ENCODE measurements at places on chromosomes 6 and 20.

DNA sequence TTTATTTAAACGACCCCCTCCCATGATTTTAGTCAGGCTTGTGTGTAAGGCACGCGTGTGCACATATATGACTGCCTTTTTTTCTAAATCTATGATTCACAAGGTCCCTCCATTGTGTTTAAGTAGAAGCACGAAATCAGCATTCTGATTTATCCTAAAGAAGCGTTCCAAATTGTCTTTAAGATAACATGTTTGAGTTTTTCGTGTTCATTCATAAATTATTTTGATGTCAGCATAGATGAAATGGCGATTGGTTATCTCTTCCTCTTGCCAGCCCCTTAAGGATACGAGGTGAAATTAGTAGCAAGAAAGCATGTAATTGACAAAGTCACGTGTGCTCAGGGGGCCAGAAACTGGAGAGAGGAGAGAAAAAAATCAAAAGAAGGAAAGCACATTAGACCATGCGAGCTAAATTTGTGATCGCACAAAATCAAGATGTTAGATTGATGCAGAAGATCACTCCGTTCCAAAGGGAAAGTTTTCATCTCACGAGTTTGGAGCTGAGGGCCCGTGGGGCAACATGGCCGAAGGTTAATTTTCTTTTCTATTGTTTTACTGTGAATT lies at the start of gene LIN28B:
LIN28B (plus strand) TSS at position 377 of the 564 bp plus-strand sequence; CDS start at position 521, 144 bp downstream.
- DNase-seq = no peak

DNA sequence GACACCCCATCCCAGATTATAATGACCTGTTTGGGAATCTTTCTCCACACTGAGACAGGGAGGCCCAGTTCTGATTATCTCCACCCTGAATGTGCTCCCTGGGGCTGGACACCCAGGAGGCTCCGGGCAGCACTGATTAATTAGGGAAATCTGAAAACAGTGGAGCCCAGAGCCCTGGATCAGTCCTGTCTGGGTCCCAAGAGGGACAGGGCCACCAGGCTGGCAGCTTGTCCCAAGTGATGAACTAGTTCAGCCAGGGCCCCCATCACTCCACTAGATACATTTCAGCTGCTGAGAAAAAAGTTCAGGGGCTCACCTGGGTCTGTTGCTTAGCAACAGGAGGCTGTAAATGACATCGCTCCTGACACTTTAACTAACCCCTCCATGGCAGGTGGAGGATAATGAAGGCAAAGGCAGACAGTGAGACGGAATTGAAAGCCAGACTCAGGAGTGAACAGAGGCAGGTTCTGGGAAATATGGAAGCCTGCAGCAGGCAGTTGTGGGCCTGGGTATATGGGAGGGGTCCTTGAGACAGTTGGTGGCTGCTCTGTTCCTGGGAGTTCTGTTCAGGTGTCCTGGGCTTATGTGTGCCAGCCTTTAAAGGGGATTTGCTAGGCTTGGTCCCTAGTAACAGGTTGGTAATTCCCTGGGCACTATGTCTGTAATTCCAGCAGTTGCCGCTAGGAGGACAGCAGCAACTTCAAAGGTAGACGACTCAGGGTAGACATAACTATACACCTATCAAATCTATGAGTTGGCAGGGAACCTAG lies 78.3 kb upstream of the CTNNBL1 start:
- peak; percentile 82 for DNase-seq

DNA sequence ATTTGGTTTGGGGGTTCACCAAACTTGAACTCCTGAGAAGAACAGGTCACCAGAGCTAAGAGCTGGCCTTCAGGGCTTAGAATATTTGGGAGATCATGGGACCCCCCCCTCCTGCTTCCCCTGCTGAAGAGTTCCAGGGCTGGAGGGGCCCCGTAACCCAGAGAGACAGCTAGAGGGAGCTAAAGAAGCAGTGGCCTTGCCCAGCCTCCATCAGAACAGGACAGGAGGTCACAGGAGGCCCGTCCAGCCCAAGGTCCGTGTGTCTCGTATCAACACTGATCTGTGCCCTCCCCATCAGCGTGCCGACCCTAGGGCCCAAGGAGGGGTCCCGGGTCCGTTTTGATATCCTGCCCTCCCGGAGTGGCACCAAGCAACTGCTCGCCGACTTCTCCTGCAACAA lies 40.6 kb upstream of the TGM6 start:
- no peak for DNase-seq

DNA sequence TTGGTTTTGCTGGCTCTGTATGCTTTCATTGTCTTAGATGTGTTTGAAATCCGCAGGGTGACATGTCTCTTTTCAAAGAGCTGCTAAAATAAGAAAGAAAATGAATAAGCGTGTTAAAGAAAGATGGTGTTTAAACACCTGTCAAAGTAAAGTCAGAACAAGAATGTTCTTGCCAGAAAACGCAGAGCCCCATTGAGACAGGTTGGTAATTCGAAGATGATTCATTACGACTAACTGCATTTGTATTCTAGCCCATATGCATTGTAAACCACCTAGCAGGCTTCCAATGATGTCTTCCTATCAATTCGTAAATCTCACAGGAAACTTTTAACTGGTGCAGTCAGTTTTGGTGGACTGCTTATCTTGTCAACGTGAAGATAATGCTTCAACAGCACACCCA lies 16.8 kb downstream of the PHACTR2 start:
- no peak for DNase-seq

- DNase-seq = no peak
These were observed 31.6 kb upstream of the LAMA4 start for GRCh38 chr6:112286010-112286409.

DNA sequence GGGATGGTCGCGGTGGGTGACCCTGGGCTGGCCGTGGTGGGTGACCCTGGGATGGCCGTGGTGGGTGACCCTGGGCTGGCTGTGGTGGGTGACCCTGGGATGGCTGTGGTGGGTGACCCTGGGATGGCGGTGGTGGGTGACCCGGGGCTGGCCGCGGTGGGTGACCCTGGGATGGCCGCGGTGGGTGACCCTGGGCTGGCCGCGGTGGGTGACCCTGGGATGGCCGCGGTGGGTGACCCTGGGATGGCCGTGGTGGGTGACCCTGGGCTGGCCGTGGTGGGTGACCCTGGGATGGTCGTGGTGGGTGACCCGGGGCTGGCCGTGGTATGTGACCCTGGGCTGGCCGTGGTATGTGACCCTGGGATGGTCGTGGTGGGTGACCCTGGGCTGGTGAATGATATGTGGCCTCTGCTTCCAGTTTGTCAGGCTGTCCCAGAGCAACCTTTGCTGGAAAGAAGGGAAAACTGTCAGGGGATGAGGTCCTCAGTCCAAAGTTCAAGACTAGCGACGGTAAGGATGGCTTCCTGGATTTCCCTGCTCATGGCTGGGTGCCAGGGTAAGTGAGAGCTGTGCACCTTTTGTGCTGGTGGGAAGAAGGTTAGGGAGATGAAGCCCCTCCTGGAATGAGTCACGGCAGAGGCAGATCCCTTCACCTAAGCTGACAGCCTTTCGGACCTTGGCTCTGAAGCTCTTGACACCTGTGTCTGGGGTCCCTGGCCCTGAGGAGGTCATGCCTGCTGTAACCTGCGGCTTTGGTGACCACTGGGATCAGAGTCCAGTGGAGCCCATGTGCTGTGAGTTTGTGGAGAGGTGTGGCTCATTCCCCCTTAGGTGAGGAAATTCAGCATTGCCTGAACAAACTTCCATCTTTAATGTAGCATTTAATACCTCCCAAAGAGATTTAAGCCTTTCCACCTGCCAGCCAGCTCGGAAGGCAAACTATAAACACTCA lies 19.1 kb upstream of the PCMTD2 start:
- DNase-seq = no peak

GRCh38 chr6:16316741-16317251 lies 78.4 kb downstream of the GMPR start:
- peak; percentile 81 for DNase-seq

- no peak for DNase-seq
These were observed 482.4 kb upstream of the MMS22L start for GRCh38 chr6:97765461-97765860.

DNA sequence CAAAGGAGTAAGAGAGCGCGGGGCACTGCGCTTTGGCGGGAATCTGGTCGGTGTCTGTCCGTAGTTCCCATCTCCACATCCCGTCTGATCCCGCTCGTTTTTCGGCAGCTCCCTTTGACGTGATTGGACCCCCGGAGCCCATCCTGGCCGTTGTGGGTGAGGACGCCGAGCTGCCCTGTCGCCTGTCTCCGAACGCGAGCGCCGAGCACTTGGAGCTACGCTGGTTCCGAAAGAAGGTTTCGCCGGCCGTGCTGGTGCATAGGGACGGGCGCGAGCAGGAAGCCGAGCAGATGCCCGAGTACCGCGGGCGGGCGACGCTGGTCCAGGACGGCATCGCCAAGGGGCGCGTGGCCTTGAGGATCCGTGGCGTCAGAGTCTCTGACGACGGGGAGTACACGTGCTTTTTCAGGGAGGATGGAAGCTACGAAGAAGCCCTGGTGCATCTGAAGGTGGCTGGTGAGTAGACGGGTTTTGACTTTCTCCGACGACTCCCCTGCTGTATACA lies 1.4 kb downstream of the BTN1A1 start:
- no peak for DNase-seq

DNA sequence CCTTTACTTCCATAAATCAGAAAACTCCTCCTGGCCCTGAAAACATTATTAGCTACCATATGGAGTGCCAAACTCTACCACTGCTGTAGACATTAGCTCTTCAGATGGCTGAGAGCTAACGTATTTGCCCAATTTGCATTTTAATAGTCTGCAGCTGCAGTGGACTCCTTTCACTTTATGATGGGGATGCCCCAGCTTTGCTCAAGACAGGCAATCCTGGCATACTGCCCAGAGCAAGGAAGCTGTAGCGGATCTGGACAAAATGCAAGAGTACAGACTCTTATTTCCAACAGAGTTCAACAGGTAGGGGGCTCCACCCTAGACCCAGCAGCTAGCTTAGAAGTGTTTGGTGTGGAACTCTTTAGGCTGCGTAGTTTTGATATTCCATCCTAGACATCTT lies 246.7 kb downstream of the FOXC1 start:
- peak; percentile 47 for DNase-seq

DNA sequence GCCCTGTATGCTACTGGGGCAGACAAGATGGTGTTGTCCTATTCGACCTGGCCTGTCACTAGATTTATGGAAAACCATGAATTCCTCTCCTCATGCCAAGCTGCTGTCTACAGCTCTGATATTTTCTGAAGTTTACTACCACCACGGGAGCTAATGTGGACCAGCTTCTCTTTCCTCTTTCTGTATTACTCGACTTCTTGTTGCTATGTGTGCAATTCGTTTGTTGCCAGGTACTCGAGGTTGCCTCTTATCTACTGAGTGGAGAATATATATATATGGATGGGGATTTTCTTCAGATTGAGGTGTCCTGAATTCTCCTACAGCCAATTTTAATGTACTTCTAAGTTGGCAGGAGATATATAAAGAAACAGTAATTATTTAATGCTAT lies 34.7 kb downstream of the MAN1A1 start:
- DNase-seq = no peak

DNA sequence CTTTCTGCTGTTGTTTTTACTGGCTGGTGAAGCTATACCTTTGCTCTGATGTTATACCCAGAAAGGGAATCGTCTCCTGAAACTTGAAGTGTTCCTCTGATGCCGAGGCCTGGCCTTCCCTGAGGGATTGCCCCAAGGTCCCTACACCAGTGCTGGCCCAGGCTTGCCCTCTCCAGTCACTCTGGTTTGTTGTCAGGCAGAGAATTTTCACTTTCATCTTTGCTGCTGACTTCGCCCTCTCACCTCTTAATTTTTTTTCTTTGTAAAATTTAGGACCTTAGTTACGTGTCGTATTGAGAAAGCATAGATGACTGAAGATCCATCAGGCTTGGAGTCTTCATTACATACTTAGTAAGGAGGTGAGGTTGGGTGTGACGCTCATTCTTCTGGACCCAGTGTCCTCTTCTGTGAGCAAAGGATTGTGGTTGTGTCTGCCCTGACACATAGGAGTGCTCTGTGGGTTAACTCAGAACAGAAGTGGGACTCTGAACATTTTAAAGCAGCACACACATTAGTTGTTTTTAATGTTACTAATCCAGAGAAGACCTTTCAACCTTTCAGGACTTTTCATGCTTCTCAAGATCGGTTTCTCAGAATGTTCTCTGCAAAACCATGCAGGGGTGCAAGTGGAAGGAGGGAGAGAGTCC lies 45.4 kb downstream of the TULP4 start:
- DNase-seq = no peak

DNA sequence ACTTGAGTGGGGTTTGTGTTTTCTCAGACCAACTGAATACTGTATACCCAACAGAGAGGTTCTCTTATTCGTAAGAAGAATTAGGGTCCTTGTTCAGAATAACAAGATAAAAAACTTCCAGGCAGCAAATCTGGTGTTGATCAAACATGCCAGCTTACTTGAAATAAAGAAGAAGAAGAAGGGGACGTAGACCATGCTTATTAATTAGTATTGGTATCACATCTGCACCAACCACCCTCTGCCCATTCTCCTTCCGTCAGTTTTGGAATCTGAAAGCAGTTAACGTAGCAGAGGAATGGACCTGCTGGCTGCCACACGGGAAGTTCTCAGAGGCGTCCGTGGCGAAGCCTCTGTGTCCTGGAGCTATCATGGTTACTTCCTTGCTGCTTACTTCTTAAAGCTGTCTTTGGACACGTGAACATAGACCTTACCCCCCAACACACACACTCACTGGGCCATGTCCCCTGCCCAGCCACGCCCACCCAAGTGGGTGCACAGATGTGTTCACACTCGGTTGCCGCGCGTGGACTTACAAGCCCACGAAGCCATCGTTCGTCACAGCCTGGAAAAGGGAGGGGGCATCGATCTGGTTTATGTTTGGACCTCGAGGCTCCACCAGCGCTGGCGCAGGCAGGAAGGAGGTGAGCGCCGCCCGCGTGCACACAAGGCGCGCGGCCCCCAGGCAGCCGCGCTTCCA lies 4.1 kb upstream of the DLL1 start:
- no peak for DNase-seq
